Cardiac muscle cell (in vitro differentiated cells and primary cell): ENCODE measurements at places on chromosomes 4 and X. TPM values are rescaled to one million over a fixed set of nuclear protein-coding genes. Genes with fewer than 3 reads are reported as not detected.
A peak's percentile ranks its signal among the peaks of the same experiment; 100 is the strongest.

DNA sequence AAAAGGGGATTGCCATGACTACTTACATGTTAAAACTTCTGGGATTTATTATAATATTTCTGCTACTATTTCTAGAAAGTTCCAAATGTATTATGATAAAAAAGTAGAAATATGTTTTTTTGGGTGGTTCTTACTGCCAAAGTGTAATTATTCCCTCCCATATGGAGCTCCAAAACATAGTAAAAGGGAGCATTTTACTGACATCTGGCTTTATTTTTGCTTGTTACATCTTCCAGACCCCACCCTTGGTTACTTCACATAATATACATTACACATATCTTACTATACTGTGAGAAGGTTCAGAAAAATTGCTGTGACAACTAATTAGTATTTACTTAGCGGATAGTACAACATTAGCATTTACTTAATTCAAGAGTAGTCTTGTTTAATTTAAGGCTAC lies 205.1 kb upstream of the TLL1 start:
- no peak for DNase-seq

- DNase-seq: no peak
Observed at GRCh38 chr4:36174570-36174969, 69.7 kb downstream of the ARAP2 start.

Gene HS3ST1
- polyA plus RNA-seq: 0.19 and 0.40 TPM in 2 replicates

GRCh38 chr4:180657881-180658280 lies 1585.3 kb upstream of the TENM3 start:
- DNase-seq: no peak

Gene SOD3
- polyA plus RNA-seq: 26.9 and 30.2 TPM in 2 replicates

DNA sequence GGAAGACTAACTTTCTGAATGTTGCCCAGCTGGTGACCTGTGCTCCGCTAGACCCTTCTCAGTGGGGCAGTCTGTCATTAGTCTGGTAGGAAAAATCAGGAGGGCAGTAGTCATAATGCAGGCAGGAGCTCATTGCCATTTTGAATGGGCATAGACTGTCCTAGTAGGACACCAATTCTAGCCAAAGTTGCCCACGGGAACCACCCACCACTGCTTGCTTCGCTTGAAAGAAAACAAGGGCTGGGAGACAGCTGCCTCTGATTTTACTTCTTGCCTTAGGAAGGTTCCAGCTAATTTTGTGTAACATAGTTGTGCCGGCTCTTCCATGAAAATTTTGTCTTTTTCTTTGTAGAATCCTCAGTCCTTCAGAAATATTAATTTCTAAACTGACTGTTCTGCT lies 23.3 kb downstream of the HOPX start:
- no peak for DNase-seq

- peak; percentile 46 for DNase-seq
Observed at GRCh38 chrX:7996414-7996813, 69.2 kb upstream of the PNPLA4 start.

GRCh38 chr4:122978789-122979188 lies 56.4 kb upstream of the NUDT6 start:
- DNase-seq: no peak

DNA sequence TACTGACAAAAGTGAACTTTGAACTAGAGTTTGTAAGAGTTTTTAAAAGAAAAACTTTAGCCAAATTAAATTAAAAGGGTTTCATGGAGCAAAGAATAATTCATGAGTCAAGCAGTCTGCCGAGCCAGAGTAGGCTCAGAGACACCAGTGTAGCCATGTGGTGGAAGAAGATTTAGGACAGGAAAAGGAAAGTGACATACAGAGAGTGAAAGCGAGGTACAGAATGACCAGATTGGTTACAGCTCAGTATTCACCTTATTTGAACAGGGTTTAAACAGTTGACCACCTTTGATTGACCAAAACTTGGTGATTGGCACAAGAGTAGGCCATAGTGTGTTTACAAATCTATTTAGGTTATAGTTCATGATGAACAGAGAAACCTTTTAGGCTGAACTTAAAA lies 377.8 kb downstream of the KLHL4 start:
- DNase-seq: no peak

Gene AADAT
- polyA plus RNA-seq: 17.4 and 19.6 TPM in 2 replicates

Gene USP26
- polyA plus RNA-seq: not detected in 2 replicates

DNA sequence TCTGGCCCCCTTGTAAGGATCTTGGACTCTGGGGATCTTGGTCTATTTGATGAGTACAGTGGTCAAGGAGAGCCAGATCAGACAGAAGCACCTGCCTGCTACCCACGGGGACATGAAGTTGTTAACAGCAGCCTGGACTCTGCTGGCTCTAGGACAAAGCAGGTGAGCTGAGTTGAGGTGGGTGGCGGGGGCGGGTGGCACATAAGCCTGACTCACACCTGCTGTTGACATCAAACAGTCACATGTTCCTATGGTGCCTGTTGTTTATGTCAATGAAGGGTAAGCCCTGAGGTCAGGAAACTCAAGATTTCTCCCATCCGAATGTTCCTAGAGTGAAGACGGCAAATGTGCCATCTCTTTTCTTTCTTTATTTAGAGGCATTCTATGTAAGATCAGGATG lies 50.1 kb upstream of the CLNK start:
- no peak for DNase-seq

GRCh38 chr4:189771696-189772361 lies 168.8 kb upstream of the FRG1 start:
- no peak for DNase-seq

GRCh38 chr4:38266616-38267015 lies 306.4 kb downstream of the PTTG2 start:
- no peak for DNase-seq

GRCh38 chrX:21181232-21181853 lies 192.9 kb upstream of the CNKSR2 start:
- DNase-seq: no peak

Gene F8A2
- not detected in 2 replicates for polyA plus RNA-seq

- DNase-seq: no peak
Observed at GRCh38 chrX:151919610-151920009, 6.9 kb downstream of the MAGEA4 start.

Gene GLUD2
- polyA plus RNA-seq: 0.09 and 0.24 TPM in 2 replicates
